Jurkat, Clone E6-1 (cell line): ENCODE measurements at places on chromosomes 16 and 17.

DNA sequence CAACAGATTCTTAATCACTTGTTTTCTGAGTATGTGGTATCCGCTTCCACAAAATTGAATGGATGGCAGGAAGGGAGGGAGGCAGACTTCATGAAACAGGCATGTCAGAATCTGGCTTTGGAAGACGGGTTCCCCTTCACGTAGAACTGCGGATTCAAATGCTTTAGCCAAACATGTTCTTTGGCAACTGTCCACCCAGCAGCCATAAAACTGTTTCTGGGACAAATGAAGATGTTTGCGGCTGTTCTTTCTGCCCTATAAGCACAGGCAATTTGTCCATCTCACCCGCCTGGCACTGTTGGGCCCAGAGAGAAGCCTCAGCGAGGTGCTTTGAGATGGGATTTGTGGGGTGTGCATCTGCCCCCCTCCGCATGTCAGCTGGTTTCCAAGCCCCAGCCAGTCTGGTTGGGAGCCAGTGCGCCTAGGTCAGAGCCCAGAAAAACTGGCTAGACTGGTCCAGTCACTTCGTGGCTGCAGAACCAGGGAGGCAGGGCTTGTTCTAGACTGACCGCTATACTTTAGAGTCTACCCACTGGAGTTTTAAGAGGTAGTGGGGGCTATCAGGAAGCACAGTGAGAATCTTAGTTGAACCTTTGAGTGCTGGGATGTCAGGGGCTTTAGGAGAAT is 6.3 kb downstream of the CRHR1 start:
- DNase-seq: no peak

DNA sequence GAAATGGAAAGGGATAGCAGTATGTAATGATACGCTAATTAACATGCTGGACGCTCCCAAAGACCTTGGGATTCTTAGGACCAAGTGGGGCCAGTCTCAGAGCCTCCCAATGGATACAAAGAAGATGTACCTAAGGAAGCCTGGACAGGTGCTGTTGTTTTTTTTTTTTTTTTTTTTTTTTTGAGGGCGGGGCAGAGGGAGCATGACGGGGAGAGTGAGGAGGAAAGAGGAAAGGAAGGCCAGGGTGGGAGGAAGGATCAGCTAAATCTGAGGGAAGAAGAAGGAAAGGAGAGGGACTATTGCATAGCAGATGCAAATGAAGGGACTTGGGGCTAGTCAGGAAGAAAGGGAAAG is 2.5 kb downstream of the VAMP2 start:
- DNase-seq: no peak

GRCh38 chr17:18237461-18237860 is 12.0 kb downstream of the LLGL1 start:
- DNase-seq: no peak

DNA sequence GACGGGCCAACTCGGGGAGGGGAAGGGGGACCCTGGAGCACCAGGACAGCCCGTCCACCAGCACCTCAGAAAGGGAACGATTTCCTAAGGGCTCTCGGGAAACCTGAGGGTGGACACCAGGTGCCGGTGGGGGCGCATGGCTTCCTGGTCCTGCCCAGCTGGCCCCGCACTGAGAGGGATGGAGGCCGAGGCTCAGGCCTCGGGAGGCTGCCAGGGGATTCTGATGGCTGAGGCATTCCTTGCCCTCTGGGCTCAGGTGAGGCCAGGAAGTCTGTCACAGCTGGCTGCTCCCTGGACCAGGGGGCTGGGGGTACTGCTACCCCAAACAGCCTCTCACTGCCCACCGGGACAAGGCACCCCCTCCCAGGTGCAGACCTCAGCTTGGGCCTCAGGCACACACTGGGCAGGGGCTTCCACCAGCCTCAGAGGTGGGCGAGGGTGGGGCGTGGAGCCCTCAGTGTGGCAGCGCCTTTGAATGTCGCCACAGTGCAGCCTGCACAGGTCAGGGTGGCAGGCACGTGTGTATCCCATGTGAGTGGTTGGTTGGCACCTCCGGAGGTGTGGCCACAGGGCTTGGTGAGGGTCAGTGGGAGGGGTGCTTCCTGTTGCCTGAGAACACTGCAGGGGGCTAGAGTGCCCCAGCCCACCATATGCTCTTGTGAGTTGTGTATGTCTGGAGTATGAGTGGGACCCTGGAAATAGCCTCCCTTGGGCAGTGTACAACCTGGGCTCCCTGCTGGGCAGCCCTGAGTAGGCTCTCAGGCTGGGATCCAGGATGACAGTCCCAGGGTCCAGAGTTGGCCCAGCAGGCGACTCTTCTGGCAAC is 3.9 kb upstream of the FSCN2 start:
- DNase-seq: no peak

GRCh38 chr17:72145962-72146361 is 25.1 kb downstream of the SOX9 start:
- DNase-seq: no peak

DNA sequence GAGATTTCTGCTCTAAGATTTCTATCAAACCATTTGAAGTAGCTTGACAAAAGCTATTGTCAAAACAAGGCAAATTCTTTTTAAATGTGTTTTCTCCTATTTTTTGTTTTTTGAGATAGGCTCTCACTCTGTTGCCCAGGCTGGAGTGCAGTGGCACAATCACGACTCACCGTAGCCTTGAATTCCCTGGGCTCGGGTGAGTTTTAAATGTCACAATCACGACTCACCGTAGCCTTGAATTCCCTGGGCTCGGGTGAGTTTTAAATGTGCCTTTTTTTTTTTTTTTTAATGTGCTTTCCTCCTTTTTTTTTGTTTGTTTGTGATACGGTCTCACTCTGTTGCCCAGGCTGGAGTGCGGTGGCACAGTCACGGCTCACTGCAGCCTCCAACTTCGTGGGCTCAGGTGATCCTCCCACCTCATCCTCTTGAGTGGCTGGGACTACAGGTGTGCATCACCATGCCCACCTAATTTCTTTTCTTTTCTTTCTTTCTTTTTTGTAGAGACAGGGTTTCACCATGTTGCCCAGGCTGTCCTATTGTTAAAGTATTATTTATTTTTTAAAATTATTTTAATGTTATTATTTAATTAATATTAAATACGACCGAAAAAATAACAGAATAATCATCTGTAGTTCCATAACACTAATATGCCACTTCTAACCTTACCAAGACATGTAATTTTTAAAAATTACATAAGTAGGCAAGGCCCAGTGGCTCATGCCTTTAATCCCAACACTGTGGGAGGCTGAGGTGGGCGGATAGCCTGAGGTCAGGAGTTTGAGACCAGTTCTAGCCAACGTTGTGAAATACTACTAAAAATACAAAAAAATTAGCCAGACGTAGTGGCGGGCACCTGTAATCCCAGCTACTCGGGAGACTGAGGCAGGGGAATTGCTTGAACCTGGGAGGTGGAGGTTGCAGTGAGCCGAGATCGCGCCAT is 69.7 kb upstream of the FA2H start:
- no peak for DNase-seq
